ENCODE measurements at places on chromosomes 12 and 14.

DNA sequence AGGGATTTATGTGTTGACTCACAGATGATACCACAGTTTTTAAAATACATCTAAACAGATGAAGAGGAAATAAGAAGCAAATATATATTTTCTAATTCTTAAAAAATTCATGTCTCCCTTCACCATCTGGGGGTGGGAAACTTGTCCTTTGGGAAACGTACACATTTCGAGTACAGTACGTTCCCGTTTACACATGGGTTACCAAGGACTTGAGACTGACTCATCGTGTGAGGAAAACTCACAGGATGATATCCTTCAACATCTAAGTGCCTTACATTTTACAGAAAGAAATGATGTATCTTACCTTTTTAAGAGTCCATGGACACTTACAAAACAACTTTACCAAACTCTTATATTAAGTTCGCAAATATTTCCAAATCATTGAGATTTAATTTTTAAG, 16.0 kb upstream of the FBLN5 start:
- no peak for DNase-seq

GRCh38 chr14:76964695-76965094, 63.8 kb downstream of the IRF2BPL start:
- DNase-seq, result no peak

GRCh38 chr12:57852200-57852599, 5.7 kb upstream of the CTDSP2 start:
- DNase-seq, result no peak

DNA sequence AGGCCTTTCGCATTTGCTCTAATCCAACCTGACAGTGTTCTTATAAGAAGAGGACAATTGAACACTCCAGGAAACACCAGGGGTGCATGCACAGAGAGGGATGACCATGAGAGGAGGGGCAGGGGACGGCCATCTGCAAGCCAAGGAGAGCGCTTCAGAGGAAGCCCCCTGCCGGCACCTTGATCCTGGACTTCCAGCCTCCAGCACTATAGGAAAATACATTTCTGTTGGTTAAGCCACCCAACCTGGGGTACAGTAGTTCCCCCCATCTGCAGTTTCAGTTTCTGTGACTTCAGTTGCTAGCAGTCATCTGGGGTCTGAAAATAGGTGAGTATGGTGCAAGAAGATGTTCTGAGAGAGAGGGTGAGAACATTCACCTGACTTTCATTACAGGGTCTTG, 64.7 kb downstream of the CLMN start:
- DNase-seq, result no peak

- no peak for DNase-seq
Observed at GRCh38 chr12:1881936-1882335, 36.5 kb downstream of the CACNA2D4 start.

DNA sequence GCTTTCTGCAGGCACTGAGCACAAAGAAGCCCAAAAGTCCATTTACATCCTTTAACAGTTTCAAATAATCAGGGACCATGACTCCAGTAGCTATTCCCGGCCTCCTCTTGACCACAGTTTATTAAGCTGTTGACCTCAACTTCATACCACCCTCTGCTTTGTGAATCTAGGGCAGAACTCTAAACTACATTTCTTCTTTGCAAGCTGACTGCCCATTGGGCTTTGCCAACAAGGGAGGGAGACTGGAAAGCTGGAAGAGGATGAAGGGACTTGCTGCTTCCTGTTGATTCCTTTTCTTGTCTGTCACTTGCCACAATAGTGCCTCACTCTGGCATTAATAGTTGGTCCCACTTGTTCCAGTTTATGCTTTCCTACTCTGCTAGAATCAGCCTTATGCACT, 2.7 kb downstream of the CGRRF1 start:
- no peak for DNase-seq
